IPS-NIHi11 (cell line): ENCODE measurements at places on chromosomes 16 and 17.
A peak's percentile ranks its signal among the peaks of the same experiment; 100 is the strongest.

GRCh38 chr17:44417553-44417952, 28.1 kb upstream of the ITGA2B start:
- no peak for DNase-seq

- DNase-seq, result no peak
These were observed 253.4 kb downstream of the SNX29 start for GRCh38 chr16:12229759-12230594.

GRCh38 chr16:22721511-22722100, 92.4 kb upstream of the HS3ST2 start:
- DNase-seq, result no peak

DNA sequence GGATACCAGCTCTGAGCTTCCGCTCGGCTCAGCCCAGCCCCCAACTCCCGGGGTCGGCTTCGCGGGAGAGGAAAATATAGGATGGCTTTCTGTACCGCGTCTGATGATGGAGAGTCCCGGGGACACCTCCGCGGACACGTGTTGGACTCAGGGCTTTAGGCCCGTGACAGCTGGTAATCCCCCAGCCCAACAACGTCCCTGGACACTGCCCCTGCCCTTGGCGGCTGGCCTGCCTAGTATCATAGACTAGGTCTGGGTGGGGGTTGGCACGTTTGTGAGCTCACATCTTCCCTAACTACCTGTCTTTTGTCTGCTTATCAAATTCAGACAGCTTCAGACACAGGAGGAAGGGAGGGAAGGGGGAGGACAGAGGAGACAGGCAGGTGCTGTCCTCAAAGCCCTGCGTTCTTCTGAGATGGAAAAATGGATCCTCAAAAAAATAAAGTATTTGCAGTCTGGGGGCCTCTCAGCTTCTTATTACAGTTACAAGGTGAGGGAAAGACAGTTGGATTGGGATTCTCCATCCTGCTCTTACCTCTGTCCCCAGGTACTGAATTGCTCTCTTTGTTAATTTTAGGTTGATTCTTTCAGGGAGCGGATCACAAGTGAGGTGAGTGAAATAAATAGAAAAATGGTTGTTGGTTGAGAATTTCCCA, 698 bp downstream of the PSME3 start:
- DNase-seq, result no peak

DNA sequence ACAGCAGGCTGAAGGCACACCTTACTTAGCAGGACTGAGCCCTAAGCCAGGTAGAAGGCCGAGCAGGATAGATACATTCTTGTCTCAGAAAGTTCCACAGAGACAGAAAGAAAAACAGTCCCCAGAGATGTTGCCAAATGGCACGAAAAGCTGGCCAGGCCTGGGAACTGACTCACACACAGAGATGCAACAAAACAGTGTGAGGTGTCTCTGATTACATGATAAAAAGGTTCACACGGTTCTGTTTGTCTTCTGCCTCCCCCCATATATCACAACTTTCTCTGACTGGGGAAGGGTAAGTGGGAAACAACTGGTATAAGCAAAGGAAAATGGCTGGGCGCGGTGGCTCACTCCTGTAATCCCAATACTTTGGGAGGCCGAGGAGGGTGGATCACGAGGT, 1.7 kb downstream of the WBP2 start:
- DNase-seq, result no peak

GRCh38 chr17:61485067-61485775, 33.0 kb downstream of the TBX4 start:
- no peak for DNase-seq

- no peak for DNase-seq
These were observed 87.1 kb downstream of the STX8 start for GRCh38 chr17:9488556-9488955.

DNA sequence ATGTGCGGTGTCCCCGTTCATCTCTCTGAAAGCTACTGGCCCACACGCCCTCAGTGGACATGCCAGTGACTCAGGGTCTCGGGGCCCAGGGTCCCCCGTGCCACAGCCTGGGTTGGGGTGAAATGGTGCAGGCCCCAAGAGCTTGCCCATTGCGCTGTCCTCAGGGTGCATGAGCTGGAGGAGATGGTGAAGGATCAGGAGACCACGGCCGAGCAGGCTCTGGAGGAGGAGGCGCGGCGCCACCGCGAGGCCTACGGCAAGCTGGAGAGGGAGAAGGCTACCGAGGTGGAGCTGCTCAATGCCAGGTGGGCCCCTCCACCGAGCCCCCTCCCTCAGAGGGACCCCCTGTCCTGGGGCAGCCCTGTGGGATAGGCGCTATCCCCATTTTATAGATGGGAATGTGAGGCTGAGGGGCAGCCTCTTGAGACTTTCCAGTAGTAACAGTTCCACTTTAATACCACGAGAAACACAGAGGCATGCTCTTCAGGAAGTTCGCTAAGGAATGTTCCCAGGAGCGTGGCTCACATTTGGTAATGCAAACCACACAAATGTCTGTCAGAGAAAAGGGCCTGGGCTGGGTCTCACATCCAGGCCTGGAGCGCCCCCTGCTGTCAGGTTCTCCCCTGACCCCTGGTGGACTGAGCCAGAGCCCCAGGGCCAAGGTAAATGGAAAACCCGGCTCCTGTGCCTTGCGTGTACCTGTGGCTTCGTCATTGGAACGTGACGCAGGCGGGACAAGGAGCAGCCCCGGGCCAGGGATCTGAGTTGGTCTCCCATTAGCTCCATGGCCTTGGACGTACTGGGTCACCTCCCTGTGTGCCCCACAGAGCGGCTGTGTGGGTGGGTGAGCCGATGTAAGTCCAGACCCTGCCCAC, 133.7 kb downstream of the RAB11FIP4 start:
- DNase-seq, result peak; percentile 94

- DNase-seq, result no peak
These were observed 24.0 kb downstream of the PIK3R5 start for GRCh38 chr17:8941520-8941919.

DNA sequence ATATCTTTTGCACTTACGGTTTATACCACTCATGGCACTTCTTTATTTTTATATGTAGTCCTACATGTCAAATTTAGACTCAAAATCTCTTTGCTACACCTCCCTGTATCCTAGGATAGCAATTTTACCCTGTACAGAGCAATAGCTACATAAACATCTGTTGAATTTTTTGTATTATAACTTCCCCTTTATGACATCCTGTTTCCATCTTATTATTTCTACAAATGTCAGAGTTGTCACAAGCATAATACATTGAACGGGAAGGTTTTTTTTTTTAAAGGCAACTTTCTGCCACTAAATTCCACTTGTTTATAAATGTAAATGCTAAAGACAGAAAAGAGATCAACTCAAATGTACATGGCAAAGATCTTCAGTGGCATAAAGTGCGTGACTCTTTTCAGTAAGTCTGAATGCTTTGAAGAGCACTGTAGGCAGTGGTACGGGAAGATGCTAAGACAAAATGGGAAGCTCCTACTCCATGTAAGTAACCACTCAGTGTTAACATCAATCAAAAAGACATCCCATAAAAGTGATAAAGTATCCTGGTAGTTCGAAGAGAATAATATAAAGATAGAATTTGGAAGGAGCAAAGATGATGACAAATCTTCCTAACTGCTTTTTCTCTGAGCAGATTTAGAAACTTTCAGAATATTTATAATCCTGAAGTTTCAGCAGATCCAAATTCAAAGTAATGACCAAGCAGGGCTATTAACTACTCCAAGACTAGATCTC, 26.8 kb downstream of the GNA13 start:
- DNase-seq, result no peak

- no peak for DNase-seq
These were observed 511.9 kb upstream of the CDH8 start for GRCh38 chr16:62548095-62548494.

- no peak for DNase-seq
These were observed 452.3 kb downstream of the CDH11 start for GRCh38 chr16:64669573-64669972.
